Cortex of kidney (tissue), 1 donor: ENCODE measurements at places on chromosomes 12 and 14.

DNA sequence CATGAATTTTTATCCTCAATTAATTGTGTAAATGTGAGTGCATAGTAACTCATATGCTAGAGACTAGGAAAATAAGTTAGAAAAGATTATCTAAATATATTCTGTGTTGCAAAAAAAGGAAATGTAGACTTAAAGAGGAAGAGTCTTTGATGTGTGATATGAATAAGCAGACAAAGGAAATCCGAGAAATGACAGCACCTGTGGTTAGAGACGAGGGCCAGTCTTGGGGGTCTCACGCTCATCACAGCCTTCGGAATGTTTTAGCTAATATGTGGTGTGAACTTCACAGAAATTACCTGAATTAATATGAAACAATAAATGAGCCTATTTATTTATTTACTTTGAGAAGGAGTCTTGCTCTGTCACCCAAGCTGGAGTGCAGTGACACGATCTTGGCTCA, 11.6 kb downstream of the ATP6V0A2 start:
- no peak for DNase-seq

GRCh38 chr12:106136263-106136662, 2.5 kb downstream of the NUAK1 start:
- DNase-seq = no peak

DNA sequence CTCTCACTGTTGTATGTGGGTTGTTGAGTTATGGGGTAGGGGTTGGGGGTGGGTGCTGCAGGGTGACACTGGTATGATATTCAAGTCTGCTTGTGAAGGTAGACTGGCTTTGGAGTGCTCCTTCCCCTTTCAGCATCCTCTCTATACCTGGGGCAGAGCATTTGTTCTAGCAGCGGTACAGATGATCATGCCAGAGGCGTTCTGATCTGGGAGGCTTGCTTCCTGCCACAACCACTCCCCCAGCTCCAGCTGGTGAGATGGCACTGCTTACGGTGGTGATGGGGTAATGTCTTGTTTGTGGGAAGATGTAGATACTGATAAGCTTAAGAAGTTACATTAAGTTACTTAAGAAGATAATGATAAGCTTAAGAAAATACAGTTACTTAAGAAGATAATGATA, 131.8 kb downstream of the ERC1 start:
- no peak for DNase-seq

DNA sequence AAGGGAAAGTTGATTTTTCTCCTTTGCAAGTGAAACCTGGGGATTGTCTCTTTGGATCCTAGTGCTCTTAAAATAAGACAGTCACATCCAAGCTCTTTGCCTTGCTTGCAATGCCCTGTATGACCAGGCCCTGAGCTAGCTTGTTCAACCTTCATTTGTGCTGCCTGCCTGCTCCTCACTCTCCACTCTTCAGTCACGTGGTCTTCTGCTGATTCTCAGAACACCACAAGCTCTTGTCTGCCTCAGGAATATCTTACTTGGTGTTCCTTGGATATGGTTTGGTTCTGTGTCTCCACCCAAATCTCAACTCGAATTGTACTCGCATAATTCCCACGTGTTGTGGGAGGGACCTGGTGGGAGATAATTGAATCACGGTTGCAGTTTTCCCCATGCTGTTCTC, 318.7 kb downstream of the RMST start:
- DNase-seq = no peak

- DNase-seq = no peak
Observed at GRCh38 chr12:90839346-90839745, 115.6 kb downstream of the CCER1 start.

- no peak for DNase-seq
Observed at GRCh38 chr14:104185916-104186495, 47.6 kb downstream of the KIF26A start.

DNA sequence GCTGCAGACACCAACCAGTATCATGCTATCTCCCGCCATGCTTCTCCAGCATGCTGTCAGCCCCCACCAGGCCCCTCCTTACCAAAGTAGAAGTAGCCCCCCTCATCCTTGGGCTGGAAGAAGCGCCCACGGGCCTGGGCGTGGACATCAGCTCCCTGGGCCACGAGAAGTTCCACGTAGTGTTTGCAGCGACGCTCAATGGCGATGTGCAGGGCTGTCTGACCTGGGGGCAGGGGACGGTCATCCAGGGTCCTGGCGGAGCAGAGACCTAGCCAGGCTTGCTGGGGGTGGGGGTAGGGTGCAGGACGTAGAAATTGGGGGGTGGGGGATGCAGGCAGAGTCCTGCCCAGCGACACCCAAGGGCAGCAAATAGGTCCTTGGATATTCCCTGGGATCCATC, 32.7 kb downstream of the TRPV4 start:
- no peak for DNase-seq

DNA sequence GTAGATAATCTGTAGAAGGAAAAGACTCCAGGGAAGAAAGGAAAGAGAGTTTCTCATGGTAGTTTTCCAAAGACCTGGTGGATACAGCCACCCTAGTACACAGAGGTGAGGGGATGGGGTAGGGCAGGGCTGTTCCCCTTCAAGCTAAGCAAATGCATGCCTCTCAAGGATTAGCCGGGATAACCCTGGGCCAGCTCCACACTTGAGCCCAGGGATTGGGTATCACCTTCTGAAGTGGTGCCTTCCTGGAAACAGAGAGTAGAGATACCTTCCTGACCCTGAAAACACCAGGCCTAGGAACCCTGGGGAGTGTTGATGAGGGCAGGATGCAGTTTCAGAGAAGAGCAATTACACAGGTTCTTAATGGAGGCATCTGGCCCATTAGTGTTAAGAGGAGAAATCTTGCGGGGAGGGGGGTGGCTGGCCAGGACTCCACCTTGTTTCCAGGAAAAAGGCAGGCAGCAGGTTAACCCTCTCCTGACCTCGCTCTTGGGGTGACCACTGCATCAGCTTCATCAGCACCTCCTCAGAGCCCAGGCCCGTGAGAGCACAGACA, 106.9 kb upstream of the TMEM233 start:
- no peak for DNase-seq

DNA sequence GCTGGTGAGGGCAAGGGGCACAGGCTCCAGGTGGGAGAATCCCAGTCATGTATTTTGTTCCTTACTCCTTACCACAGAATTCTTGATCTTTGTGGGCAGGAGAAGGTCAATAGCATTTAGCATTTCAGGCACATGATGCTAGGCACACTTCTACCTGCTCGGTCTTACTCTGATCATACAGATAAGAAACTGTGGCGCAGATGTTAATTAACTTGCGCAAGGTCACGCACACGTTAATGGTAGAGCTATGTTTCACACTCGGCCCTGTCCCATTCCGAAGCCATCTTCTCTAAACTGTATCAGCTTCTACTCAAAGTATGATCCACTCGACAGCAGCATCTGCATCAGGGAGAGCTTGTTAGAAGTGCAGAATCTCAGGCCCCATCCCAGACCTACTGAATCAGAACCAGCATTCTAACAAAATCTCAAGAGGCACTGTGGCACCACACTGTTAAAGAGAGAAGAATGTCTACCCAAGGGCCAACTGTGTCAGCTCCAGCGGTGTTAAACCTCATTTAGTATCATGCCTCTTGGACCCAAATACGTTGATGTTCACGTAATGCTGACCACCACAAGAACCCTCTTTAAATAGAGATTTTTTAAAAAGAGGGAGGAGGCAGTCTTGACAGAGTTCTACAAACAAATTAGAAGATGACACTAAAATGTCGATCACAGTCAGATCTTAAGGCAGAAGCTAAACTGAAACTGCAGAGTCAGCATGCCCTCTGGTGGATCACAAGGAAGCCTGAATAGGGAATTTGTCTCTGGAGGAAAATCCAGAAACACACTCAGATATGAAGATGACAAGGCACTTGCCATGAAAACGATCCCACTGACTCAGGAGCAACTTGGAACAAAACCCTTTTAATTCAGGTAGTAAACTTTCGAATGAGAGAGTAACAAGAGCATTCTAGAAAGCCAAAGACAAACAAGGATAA, 7.3 kb downstream of the STXBP6 start:
- DNase-seq = no peak

GRCh38 chr14:83798421-83798820, 1731.5 kb upstream of the FLRT2 start:
- no peak for DNase-seq

- DNase-seq = no peak
Observed at GRCh38 chr14:80549141-80549540, 337.8 kb upstream of the DIO2 start.

DNA sequence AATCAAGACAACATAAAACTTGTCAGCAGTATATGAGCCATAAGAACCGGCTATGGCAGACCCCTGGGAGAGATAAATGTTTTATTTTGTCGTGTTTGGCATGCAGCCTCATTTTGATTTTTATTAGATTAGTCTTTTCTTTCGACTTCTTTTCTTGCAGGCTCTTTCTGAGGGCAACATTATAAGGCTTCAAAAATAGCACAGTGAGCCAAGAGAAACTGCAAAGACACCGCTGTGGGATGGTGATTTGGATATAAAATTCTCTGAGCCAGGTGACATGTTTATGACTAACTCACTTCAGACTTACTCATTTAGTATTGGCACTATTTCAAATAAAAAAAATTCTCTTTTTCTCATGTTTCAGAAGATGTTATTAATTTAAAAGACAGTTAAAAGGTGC, 96.8 kb upstream of the PKP2 start:
- no peak for DNase-seq

DNA sequence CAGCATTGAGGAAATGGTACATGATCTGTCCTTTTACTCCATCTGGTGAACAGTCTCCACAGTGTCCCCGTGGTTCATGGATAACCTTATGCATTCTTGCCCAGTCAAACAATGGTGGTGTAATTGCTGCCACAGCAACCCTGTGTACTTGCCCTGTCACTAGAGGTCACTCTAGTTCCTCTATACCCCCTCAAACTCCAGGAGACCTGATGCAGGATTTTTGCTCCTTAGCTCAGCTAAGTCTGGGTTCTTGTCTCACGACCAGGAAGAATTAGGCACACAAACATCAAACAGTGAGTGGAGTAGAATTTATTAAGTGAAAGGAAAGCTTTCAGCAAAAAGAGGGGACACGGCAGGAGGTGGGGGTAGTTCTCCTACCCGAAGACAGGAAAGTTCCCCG, 24.7 kb upstream of the EEA1 start:
- DNase-seq = no peak
